ENCODE measurements at places on chromosomes 12 and 14.

GRCh38 chr12:94909663-94910062 lies 93.8 kb downstream of the NDUFA12 start:
- DNase-seq = no peak

DNA sequence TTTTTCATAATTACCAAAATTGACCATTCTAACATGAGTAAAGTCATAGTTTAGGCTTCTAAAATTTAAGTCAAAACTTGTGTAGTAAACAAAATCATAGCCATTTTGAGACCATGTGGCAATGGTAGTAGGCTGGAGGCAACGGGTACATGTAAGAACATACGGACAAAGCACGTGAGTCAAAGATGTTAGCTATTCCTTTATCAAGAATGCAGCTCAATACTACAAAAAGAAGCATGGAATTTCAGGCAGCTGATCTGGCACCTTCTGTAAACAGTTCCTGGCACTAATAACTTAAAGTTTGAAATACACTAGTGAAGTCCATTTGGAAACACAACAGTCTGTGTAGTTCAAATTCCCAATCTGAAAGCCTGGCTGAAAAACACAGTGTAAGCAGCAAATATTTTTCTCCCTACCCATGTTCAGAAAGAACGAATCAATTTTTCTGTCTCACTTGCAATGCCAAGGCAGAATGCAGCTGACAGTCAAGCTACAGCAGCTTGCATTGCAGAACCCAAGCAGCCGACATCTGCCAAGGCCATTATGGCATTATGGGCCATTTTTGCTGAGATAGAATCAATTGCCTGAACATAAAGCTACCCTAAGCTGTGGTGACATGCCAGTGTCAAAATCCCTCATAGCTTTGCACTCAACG lies 29.3 kb downstream of the MYF5 start:
- DNase-seq = no peak

GRCh38 chr12:115866909-115867525 lies 410.5 kb downstream of the MED13L start:
- no peak for DNase-seq

DNA sequence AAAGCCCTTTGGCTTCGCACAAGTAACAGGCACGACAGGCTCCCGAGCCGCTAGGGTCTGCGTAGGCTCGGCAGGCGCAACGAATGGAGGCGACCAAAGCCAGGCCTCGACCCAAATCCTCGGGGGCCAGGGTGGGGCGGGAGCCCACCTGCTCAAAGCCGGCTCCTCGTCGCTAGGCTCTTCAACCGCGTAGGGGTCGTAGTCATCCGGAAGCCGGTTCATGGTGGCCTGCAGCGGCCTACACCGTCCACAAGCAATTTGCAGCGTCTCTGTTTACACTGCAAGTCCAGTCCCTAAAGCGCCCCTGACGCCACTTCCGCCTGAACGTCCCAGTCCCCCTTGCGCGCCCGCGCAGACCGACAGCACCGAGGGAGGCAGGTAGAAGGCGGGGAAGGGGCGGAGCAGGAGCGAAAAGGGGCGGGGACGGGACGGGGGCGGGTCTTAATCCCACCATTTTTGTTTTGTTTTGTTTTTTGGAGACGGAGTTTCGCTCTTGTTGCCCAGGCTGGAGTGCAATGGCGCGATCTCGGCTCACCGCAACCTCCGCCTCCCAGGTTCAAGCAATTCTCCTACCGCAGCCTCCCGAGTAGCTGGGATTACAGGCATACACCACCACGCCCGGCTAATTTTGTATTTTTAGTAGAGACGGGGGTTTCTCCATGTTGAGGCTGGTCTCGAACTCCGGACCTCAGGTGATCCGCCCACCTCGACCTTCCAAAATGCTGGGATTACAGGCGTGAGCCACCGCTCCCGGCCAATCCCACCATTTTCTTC lies at the start of gene EAPP:
EAPP (minus strand) TSS at position 295 of the 774 bp plus-strand sequence; CDS start at position 222, 73 bp downstream.
- DNase-seq = peak; percentile 90

Data from activated CD4-positive, alpha-beta T cell treated with anti-CD3 and anti-CD28 coated beads, Interleukin-2, amount 50 U/mL, for 4 hours (primary cell).